ENCODE measurements at places on chromosomes 13 and 19.

DNA sequence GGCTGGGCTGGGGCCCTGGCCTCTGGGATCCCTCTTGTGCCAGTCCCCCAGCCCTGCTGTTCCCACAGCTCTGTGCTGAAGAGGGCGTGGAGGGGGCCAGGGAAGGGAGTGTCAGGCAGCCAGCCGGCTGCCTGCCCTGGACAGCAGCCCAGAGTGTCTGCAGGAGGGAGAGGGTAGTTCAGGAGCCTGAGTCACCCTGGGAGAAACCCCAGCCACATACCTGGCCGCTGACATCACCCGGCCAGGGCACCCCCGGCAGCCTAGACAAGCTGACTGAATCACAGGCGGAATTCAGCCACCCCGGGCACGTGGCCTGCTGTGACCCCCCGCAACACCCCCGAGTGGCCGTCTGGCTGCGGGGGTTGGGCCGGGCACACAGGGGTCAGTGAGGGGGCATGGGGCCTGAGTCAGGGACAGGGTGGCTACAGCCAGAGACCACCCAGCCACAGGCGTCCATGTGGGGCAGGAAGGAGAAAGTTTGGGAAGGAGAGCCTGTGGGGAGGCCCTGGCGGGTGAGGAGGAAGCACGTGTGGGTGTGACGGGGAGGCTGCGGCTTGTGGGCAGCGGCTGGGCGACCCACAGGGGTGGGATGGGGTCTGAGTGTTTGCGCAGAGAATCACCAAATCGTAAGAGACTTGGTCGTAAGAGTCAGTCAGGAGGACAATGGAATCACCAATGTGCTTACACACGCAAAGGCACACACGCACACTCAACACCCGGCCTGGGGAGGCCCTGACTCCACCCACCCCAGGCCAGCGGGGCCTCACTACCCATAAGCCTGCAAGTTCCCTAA is 11.9 kb upstream of the FOSB start:
- peak; percentile 95 for DNase-seq

- no peak for DNase-seq
Measured at GRCh38 chr19:3656747-3657394, 30.3 kb upstream of the CACTIN start.

DNA sequence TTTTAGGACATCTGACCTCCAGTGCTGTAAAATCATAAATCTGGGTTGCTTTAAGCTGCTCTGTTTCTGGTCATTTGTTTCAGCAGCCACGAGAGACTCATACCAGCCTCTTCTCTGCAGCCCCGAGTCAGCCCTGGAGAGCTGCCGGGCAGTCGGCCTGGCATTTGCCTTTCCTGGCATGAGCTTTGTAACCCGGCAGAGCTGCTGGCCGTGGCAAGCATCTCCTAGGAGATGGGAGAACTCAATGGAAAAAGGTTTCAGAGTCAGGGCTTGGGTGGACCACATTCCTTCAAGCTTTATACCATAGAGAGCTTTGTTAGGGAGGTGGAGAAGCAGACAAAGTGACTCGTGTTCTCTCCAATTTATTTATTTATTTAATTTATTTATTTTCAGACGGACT is 21.6 kb upstream of the CCL25 start:
- DNase-seq = no peak

DNA sequence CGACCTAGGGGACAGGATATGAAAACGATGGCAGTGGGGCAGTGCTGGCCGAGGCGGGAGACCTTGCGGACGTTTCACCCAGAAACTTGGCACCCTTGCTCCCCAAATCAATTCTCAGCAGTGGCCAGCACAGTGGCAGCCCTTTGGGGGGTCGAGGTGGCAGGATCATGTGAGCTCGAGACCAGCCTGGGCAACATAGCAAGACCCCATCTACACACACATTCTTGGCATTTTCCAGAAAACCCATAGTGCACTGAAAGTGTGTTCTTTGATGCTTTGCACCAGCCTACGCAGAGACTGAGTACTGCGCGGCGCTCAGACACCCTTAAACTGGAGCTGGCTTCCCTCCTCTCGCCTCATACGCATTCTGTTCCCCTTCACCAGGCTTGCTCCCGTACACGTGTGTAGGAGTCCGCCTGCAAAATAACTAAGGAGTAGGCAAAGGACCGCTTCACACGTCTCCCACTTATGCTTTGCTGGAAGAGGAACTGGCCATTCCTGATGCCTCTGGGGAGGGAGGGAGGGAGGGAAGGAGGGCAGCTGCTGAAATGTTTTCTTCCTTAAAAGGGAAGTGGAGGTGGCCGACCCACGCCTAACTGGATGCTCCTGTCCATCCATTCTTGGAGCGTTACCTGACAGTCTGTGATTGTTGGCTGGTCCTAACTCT is 23.5 kb upstream of the MIER2 start:
- no peak for DNase-seq

- DNase-seq = no peak
Measured at GRCh38 chr19:1273263-1274041, 1.9 kb upstream of the FAM174C start.

- no peak for DNase-seq
Measured at GRCh38 chr13:31134039-31134711, 27.5 kb downstream of the HSPH1 start.

DNA sequence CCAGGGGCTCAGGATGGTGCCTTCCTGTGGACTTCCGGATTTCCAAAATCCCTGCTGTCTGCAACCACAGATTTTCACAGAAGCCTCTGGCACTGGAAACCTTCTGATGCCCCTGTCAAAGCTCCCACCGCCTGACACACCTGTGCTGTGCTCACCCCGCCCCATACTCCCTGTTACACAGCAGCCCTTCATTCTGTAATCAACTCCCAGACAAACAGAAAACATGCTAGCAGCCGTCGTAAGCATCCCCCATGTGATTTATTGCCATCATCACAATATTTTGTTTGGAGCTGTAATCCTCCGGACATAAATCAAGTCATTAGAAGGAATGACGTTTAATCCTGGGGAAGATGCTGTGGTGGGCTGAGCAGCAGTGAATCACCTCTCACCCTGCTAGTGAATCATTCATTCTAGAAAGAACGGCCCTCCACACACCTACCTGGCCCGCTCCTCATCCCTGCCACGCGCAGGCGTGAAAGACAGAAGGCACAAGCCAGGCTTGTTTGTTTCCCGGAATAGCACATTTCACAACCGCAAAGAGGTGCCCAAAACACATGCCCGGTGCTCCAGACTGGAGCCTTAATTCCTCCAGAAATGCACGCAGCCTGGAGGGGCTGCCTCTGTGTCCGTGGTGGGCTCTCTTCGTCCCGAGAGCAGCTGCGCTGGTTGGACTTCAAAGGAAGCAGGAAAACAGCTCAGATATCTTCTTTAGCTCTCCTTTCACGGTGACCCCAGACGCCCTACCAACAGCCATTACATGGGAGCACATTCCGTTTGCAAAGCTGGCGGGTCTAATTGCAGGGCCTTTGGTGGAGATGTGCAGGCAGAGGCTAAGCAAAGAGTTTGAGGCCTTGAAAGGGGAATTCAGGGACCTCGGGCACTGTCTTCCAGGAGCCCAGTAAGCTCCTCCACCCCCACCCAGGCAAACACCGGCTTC is 41.3 kb upstream of the KCTD15 start:
- no peak for DNase-seq

GRCh38 chr19:50252111-50252886 is 48.9 kb downstream of the MYH14 start:
- DNase-seq = peak; percentile 51
